Caco-2 (cell line): ENCODE measurements at places on chromosomes 4 and X. TPM values are rescaled to one million over a fixed set of nuclear protein-coding genes. Genes with fewer than 3 reads are reported as not detected.

HTR2C gene
- total RNA-seq = not detected in 2 replicates

ADRA2C gene
- 8.4 and 11.7 TPM in 2 replicates for total RNA-seq

GRID2 gene
- total RNA-seq = not detected in 2 replicates

CT45A10 gene
- total RNA-seq = not detected in 2 replicates

FRMD7 gene
- total RNA-seq = not detected in 2 replicates

SCML1 gene
- total RNA-seq = 16.4 and 17.5 TPM in 2 replicates

MAP3K15 gene
- 1.3 and 1.5 TPM in 2 replicates for total RNA-seq

GAGE2A gene
- total RNA-seq = not detected in 2 replicates

ANKRD17 gene
- 66.8 and 73.0 TPM in 2 replicates for total RNA-seq

EXOC1L gene
- total RNA-seq = not detected in 2 replicates

TEX13D gene
- total RNA-seq = not detected in 2 replicates
